ENCODE measurements at places on chromosomes 7 and 10.

- no peak for DNase-seq
Measured at GRCh38 chr7:70779321-70779720, 352.6 kb upstream of the GALNT17 start.

DNA sequence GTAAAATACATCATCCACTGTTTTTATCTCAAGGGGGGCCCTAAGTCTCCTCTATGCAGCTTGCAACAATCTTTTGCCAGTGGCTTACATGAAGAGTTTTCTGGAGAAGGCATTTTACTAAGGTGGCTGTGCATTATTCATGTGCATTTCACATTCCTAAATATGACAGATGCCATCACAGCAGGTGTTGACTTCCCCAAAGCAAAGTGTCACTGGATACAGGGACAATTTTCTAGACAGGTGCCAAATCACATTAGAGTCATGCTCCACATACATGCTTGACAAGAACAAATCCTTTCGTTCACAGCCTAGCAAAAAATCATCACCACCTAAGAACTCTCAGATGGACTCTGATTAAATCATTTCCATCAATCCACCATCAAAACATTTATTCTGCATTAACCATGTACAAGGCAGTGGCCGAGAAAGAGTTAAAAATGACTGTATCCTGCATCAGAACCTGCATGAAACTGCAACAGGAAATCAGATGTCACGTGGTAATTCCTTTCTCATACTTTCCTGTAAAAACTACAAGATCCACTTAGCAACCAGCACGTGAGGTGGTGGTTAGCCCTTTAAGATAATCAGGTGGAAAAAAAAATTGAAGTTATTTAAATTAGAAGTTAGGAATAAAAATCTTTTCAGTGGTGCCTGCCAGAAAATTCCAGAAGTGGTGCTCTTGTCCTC, 88.2 kb upstream of the AFAP1L2 start:
- no peak for DNase-seq

DNA sequence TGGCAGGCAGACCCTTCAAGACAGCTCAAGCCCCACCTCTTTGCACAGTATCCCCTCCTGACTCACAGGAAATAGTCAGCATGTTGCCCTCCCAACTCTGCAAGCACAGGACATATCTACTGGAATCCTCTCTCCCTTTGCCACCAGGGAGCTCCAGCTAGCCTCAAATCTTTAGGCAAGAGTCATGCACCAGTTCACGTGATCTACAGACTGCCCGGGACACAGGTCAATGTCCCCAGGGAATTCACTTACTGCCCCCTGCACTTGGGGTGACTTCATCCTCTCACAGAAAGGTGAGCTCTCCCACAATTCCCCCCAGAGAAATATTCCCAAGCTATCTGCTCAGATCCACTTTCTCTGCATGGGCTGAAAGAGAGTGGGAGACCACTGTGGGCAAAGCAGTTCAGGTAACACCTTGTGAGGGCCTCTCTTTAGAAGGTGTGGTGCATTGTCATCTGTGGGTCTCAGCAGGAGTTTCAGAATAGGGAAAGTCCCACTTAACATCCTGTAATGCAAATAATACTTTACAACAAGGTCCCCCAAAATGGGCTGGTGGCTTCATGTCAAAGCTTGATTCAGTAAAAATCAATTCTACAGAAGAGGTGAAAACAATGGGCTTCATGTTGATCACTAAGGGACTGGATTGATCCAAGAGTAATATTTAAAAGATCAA, 129.9 kb downstream of the NOC3L start:
- no peak for DNase-seq

- DNase-seq = no peak
Measured at GRCh38 chr10:92124616-92125143, 166.2 kb downstream of the CPEB3 start.

- DNase-seq = peak; percentile 50
Measured at GRCh38 chr10:73060738-73061635, 35.7 kb downstream of the P4HA1 start.
